Naive thymus-derived CD4-positive, alpha-beta T cell (primary cell): ENCODE measurements at places on chromosomes 2 and 18. TPM values are rescaled to one million over a fixed set of nuclear protein-coding genes. Genes with fewer than 3 reads are reported as not detected.

EPB41L3 gene
- total RNA-seq: 1.5 and 1.7 TPM in 2 replicates

GRCh38 chr18:49658823-49659404, 97.1 kb downstream of the LIPG start:
- no peak for DNase-seq

GRCh38 chr2:219247678-219248642, 2.7 kb downstream of the STK16 start:
- peak; percentile 82 for DNase-seq

MAP4K4 gene
- 128 TPM for total RNA-seq

GRCh38 chr2:47072018-47072691, 83.0 kb downstream of the STPG4 start:
- no peak for DNase-seq

DNA sequence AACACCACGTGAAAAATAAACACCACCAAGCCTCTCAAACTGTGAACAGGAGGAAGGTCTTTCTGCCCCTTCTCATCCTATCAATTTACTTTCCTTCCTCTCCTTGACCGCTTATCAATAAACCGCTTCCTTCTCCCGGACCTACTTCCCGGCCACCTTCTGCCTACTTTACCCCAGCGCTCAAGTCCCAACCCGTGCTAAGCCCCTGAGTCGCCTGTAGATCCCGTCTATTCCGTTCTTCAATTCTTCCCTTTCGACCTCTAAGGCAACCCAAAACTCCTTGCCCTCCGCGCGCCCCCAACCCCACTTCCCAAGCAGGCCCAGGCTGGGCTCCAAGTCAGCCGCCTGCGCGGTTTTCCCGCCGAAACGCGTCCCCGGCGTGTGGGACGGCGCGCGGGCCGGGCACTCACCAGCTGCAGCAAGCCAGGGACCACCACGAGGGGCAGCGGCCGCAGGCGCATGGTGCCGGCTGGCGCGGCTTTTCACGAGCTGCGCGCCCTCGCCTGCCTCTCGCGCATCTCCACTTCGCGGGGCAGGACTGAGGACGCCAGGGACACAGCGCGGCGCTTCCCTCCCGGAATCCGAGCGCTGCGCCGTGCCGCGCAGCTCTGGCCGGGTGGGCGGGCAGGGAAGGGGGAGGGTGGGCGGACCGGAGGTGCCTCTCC, at the start of gene NXPH2:
Gene NXPH2 (minus strand): TSS at position 610 of the 665 bp plus-strand sequence. CDS start 149 bp downstream, at position 461.
- no peak for DNase-seq

DNA sequence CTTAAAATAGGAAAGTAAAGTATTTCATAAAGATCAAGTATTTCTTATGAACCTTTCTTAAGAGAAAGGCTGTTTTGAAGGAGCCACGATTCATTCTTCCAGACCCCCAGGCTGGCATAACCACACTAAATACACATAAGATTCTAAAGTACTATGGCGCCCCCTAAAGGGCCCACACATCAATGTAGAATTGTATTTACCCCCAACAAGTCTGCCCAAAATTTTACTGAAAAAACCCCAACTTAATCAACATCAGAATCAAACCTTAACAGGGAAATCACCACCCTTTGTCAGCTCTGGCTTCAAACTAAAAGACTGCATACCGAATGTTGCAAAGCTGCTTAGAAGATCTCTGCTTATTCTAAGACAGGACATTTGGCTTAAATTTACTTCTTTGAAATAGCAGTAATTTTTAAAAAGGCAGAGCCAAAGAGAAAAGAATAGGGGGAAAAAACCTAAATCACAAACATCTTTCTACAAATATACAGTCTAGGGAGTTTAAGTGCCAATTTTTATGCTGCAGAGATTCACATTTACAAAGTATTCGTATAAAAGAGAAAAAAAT, 20.4 kb upstream of the BCL2 start:
- DNase-seq: peak; percentile 52

NYAP2 gene
- not detected for total RNA-seq
